ENCODE measurements at places on chromosomes 4 and X.
A peak's percentile ranks its signal among the peaks of the same experiment; 100 is the strongest.

GRCh38 chrX:118519411-118520215 lies 24.0 kb downstream of the DOCK11 start:
- DNase-seq, result no peak

- DNase-seq, result no peak
Observed at GRCh38 chr4:182018691-182019090, 224.5 kb upstream of the TENM3 start.

- no peak for DNase-seq
Observed at GRCh38 chr4:123934096-123934495, 537.5 kb downstream of the SPRY1 start.

DNA sequence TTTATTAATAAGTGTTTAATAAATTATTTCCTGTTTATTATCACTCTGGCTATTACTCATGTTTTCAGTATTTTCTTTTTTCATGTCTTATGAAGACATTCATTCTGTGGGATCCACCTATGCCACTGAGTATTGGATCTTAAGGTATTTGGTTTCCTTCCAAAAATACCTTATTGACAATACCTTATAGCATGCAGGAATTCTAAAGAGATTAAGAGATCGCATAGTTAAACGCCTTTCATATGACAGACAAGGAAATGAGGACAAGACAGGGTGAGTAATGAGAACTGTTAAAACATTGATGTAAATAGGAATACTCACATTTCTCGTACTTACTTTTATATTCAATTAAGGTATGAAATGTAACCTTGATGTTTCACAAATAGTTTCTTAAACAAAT lies 38.2 kb upstream of the TMPRSS11B start:
- no peak for DNase-seq

DNA sequence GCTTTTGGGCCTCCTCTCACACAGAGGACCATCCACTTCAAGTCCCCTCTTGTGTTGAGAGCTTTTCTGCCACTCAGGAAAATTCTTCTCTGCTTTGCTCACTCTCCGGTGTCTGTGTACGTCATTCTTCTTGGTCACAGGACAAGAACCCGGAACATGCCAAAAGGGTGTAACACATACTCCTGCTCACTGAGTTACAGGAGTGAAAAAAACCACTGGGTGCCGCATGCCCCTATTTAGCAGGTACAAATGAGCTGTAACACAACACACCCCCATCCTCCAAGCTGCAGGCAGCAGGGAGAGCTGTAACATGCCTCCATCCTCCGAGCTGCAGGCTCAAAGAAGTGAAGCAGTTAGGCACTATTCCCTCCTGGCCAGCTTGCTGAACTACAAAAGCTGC lies 13.0 kb upstream of the CXCL2 start:
- no peak for DNase-seq

- no peak for DNase-seq
Observed at GRCh38 chr4:132312521-132312920, 836.6 kb upstream of the PCDH10 start.

- DNase-seq, result no peak
Observed at GRCh38 chr4:69811166-69811565, 48.8 kb downstream of the SULT1E1 start.

- no peak for DNase-seq
Observed at GRCh38 chrX:125198546-125198945, 121.1 kb upstream of the TEX13C start.

GRCh38 chr4:151644622-151645021 lies 116.2 kb downstream of the GATB start:
- peak; percentile 65 for DNase-seq

- DNase-seq, result no peak
Observed at GRCh38 chrX:16258882-16259281, 91.6 kb downstream of the MAGEB17 start.

DNA sequence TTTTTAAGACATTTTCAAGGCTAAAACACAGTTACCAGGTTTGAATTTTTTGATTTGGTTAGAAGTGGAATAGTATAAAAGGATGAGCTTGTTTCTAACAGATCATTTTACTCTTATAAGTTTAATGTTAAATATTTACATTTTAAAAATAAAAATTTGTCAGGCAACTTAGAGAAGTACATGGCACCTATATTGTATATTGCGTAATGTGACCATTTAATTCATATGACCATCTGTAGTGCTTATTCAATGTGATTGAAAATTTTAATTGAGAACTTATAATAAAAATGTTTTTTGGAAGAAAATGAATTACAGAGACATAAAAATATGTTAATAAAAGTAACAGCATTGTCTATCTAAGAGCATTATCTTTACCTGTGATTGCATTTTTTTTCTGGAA lies 1632.4 kb downstream of the RPA4 start:
- no peak for DNase-seq

DNA sequence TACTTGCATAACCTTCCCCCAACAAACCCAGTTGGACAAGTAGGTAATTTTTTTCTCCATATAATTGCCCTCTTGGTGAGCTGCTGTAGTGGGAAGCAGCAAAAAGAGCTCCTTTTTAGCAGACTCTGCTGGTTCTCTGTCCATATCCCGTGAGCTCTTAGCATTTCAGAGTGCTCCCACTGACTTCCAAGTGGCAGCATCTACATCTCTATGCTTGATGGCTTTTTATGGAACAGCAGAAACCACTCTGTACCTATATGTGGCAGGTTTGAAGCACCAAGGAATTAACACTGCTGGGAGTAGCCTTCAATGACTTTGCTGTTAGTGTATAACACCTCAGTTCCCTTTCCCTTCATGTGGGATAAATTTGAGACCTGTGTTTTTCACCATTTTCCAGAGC lies 168.4 kb upstream of the NHS start:
- no peak for DNase-seq

DNA sequence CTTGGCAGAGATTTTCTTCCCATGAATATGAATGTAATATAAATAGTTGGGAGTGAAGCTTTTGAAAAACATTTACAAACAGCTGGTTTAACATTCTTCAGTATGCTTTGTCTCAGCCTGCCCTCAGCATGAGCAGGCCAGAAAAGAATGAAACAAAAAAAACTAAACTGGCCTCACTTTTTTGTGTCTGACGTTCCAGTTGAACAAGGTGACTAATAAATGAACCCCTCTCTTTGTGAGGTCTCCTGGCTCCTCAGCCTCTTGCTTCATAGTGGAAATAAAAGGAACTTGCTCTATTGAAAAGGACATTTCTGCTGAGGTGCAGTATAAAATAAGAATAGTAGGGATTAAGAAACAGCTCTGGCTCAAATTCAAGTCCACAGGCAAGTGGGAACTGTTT lies 9.4 kb downstream of the CHST7 start:
- no peak for DNase-seq

GRCh38 chr4:146646593-146647325 lies 8.1 kb downstream of the POU4F2 start:
- DNase-seq, result no peak

DNA sequence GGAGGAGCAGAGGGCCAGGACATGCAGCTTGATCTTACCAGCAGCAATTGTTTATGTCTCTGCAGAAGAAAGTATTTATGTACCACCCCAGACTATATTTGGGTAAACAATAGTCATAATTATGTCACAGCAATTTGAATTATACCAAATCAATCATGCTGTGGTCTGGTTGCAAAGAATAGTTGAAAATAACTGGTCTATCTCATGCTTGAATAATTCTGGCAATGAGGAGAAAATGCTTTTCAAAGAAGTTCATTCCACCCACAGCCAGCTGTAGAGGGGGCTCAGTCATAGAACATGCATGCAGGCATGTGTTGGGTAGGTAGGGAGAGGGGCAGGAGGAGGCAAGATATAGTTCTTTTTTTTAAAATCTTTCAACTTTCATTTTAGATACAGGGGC lies 399.2 kb downstream of the IL15 start:
- DNase-seq, result no peak

DNA sequence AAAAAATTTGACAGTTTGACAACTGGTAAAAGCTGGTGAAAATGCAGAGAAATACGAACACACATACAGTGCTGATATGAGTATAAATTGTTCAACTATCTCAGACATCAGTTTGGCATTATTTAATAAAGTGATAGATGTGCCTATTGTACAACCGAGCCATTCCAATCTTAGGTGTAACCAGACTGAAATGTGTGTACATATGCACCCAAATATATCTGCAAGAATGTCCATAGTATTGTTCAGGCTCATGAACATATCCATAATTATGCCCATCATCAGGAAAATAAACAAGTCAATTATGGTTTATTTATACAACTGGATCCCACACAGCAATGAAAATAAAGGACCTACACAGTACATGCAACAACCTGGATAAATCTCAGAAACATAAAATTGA lies 188.9 kb upstream of the DDX53 start:
- DNase-seq, result no peak

GRCh38 chrX:45143455-45143854 lies 57.2 kb downstream of the DIPK2B start:
- no peak for DNase-seq

DNA sequence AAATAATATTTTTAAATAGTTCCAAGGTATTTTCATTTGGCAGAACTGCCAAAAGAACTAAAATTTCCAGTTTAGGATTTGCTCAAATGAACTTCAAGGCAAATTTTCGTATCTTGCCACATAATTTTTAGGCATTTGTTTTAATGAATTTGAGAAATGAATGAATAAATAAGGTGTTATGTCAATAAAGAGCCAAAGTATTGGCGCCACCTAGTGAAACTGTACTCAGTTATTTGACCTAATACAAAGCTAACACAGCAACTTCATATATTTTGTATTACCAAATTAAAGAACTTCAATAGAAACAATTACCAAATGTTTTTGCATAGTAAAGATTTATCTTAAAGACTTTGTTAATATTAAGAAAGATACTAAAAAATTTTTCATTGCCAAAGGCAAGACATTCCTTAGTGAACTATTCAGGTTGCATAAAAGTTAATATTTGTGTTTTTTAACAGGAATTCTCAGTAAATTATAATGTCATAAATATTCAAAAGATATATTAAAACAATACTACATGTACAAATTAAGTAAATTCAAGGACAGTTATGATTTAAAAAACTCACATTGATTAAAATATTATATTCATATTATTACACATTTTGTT lies 50.3 kb downstream of the STPG2 start:
- DNase-seq, result no peak

DNA sequence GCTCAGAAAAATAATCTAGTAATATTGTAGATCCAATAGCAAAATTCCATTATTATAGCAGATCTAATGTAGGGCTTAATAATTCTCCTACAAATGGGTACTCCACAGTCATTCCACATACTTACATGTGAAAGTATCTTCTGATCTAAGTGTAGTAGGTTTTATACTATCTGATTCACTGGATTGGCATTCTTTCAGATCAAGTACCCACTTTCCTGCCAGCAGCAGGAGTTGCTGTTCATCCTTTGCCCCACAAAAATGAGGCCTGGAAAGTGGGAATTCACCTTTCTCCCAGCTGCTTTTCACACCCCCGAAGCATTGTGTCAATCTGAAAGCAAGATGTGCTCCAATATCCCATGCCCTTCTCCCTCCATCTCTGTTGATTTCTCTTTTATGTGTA lies 77.1 kb upstream of the RXFP1 start:
- no peak for DNase-seq

- DNase-seq, result no peak
Observed at GRCh38 chrX:129652565-129653169, 2.1 kb downstream of the APLN start.

DNA sequence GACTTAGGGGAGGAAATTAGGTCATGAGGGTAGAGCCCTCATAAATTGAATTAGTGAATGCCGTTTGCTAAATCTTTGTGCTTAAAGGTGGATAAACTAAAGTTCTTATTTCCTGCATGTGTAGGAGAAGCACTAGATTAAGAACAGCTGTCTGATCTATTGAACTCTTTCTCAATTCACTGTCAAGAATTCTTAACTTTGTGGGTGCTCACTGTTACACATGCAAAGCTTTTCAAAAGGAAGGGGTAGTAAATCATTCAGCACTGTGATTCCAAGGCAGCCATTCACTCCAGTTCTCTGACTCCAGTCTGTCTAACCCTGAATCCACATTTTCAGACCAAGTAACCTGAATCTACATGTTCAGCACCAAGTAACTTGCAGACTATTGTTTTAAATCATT lies 1520.1 kb downstream of the PCDH18 start:
- DNase-seq, result no peak

- no peak for DNase-seq
Observed at GRCh38 chr4:74555231-74555630, 110.3 kb downstream of the AREG start.

GRCh38 chrX:42485601-42486000 lies 292.4 kb downstream of the PPP1R2C start:
- DNase-seq, result no peak

DNA sequence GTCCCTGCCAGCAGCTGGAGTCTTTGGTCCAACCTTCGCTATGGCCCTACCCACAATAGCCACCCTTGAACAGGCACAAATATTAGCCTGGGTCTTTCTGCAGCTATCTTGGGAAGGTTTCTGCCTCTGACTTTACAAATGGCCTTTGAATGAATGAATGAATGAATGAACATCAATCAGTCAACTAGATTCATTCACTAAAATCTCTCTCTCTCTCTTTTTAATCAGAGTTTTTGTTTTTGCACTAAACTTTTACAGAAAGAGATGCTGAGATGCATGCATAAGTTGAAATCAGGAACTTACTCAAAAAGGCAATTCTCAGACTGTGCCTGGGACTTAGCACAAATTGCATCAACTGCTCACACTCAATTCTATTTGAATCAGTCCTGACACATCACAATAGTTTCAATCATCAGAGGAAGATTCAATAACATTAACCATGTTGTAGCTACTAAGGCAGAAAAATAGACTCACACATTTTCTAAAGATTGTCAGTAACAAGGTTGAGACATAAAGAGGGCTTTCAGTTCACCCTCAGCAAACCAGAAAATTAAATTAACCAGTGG lies 55.0 kb downstream of the ANXA3 start:
- no peak for DNase-seq

DNA sequence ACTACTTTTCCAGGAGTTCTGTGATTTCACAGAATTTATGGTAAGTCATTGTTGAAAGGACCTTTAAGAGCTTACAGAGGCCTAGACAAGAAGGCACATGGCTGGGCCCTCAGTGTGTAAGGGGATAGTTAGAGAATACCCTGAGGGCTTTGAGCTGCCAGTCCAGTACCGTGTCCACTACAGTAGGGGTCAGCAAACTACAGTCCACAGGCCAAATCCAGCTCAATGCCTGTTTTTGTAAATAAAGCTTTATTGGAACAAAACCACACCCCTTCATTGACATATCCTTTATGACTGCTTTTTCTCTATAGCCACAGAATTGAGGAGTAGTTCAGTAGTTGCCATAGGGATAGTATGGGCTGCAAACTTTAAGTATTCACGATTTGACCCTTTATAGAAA lies 176.2 kb downstream of the MID1 start:
- DNase-seq, result no peak

DNA sequence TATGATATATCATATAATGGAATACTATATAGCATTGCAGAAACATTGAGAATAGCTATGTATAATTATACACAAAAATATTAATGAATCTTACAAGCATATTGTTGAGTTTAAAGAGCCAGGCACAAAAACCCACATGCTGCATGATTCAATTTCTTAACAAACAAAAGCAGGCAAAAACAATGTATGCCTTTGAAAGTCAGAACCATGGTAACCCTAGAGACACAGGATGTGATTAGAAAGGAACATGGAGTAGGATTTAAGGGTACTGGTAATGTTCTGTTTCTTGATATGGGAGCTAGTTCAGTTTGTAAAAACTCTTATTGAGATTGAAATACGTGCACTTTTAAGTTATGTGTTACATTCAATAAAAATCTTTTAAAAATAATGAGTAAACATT lies 21.5 kb downstream of the CXCL8 start:
- no peak for DNase-seq
